ENCODE measurements at places on chromosomes 11 and 22.

- DNase-seq = no peak
Observed at GRCh38 chr22:19607192-19608002, 83.2 kb upstream of the CLDN5 start.

DNA sequence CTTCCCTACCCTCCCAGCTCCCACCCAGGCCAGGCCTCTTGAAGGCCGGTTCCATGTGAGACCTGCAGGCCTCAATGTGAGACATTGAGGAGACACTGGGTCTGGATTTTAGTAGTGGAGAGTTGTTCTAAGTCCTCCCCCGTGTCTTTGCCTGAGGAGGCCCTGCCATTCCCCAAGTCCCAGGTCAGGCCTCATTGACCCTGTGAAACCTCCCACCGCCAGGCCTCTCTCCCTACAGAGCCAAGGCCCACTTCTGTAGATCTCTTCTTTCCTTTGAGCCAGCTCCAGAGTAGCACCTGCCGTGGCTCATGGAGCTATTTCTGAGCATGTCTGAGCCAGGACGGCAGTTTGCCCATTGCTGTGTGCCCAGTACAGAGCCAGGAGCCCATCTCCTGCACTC, 1419.6 kb downstream of the TBC1D22A start:
- peak; percentile 4 for DNase-seq

GRCh38 chr11:128931668-128932067, 11.0 kb downstream of the TP53AIP1 start:
- no peak for DNase-seq

DNA sequence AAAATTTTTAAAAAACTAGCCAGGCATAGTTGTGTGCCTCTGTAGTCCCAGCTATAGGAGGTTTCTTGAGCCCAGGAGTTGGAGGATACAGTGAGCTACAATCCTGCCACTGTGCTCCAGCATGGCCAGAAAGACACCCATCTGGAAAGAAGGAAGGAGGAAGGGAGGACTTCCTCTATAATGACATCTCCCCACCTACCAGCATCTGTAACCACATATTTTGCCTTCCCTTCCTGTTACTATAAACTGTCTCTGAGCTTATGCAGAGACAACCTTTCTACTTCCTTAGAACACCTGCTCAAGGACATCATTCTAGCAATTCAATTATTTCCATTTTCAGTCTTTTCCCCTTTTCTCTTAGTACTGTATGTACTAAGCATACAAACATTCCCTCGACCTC, 2.2 kb upstream of the NUP160 start:
- DNase-seq = no peak

GRCh38 chr11:107041088-107041444, 22.8 kb upstream of the GUCY1A2 start:
- DNase-seq = no peak

GRCh38 chr11:134756811-134757540, 344.9 kb upstream of the B3GAT1 start:
- no peak for DNase-seq

DNA sequence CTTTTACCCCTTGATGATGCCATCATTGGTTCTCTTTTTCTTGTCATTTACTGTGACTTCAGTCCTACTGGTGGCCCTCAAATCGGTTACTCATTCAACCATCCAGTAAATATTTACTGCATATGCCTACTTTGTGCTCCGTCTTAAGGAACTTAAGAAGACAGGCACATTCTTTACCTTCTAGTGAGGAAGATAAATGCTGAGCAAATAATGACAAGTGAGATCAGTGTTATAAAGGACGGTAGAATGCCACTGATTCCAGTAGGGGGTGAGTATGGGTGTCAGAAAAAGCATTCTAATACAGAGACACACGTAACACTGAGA, 1.6 kb downstream of the ANKRD42 start:
- no peak for DNase-seq

DNA sequence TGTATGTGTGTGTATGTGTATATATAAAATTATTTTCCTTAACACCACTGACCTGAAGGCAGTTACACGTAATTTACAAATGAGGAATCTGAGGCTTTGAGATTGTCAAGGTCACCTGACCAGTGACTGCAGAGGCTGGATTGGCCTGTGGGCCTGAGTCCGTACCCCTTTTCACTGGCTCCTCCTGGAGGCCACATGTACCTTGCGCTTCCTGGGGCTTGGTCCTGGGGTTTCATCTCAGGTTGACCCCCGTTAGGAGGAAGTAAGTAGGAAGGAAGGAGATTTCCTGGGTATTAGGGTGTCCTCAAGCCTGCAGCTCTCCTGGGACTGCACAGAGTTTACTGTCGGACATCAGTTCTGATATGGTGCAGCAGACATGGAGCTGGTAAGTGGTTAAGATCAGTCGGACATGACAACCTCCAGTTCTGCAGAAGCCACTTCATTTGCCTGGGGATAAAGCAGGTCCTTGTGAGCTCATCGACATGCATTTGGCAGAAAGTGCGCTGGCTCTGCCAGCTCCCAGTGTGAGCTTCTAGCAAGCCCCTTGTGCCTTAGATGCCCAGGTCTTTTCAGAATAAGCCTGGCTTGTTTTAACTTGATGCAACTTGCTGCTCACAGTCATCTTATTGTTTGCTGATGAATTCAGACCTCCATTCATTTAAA, 36.6 kb downstream of the ST3GAL4 start:
- no peak for DNase-seq

GRCh38 chr11:108926171-108926840, 261.4 kb downstream of the DDX10 start:
- no peak for DNase-seq

DNA sequence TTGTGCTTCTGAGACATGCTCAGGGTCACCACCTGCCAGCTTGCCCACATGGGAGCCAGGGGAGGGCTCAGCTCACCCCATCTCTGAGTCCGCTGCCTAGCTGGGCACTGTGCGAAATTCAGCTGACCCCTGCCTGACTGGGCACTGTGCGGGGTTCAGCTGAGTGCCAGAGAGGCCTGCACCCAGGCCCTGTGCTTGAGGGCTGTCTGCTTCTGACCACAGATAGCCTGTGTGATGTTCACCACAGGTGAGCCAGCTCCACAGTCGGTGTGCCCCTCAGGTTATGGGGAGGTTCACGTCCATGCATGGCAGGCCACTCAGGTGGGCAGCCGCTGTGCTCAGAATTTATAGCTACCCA, 84.5 kb upstream of the SUSD2 start:
- DNase-seq = no peak

DNA sequence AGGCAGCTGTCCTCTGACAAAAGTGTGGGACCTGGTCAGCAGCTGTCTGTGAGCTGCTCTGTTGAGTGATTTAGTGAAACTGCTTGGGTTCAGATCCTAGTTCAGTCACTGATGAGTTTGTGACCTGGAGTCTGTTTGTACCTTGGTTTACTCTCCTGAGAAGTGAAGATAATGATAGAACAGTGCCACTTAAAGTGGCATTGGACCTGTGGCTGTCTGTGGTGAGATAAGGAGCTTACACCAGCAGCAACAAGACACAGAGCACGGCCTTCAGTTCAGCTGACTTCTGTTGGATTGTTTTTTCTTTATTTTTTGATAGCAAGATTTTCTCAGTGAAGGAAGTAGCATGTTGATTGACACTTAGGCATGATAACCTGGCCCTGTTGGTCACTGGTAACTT, 46.2 kb upstream of the CTTN start:
- no peak for DNase-seq

DNA sequence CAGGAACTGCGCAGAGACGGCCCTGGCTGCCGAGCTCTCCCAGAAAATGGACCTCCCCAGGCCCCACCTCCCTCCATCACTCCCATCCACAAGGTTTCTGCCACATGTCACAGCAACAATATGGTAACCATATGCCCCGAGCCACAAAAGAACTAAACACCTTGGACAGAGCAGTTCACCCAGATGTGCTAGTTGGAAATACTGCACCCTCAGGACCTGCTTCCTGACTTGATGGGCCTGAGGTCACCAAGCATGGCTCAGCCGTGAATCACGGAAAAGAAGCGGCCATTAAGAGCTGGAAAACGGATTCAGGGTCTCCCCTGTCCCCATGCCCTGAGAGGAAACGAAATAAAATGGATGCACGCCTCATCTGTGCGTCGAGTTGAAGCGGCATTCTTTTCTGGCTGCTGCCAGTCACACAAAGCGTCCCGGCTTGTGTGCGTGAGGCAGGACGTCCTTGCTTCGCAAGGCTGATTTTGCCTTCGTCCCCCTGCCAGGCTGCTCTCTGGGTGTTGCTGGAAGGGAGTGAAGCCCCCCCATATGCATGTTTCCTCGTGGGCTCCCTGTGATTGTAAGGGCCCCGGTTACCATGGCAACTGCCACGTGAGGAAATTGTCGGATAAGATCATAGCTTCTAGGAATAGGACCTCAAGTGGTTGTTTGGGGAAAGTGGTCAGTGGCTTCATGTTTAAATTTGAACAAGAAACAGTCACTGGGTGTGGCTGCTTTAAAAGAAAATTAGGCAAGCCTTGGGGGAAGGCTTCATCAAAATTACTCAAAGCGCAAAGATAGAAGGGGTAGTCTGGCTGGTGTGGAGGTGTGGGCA, 51.7 kb downstream of the FLI1 start:
- DNase-seq = no peak

DNA sequence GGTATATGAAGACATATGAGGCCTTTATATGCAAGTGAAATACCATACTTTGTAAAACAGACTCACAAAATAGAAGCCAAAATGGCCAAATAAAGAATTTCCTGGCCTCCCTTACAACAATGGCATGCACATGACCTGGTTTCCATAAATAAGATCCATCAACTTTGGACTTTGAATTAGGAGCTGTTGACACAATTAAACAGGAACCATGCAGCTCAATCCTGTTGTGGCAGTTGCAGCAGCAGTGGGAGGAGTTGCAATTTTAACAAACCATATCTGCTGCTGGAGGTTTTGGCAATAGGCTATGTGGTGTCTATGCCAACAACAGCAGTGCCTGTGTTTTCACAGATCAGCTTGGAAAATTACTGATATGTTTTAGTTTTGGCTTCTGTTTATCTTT, 818.6 kb downstream of the FAM181B start:
- no peak for DNase-seq

GRCh38 chr22:31206896-31207687, 5.0 kb upstream of the LIMK2 start:
- DNase-seq = no peak

- DNase-seq = peak; percentile 64
Observed at GRCh38 chr22:50270666-50271394, 650 bp upstream of the MAPK11 start.

DNA sequence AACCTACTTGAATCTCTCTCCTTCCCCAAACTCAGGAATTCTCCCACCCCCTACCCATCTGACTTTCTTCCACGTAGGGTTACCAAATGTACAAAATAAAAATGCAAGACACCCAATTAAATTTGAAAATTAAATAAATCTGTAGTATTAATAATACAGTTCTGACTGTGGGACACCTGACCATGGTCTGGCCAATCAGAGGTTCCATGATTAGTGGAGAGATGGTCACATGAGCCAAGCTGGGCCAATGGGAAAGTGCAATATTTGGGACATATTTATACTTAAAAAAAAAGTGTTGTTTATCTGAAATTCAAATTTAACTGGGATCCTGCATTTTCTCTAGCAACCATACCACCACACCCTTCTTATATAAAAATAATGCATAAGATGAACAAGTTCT, 29.8 kb upstream of the ASPHD2 start:
- no peak for DNase-seq

DNA sequence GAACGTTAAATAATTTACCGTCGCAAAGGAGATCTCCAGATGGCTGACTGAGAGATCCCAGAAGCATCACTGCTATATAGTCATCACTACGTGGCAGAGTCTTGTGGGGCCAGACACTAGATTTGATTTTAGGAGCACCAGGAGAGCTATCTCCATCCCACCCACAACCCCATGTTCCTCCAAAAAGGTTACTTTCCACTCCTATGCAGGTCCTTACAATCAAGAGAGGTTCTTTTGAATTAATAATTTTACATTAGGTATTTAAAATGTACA, 19.4 kb downstream of the GUCY1A2 start:
- DNase-seq = no peak

DNA sequence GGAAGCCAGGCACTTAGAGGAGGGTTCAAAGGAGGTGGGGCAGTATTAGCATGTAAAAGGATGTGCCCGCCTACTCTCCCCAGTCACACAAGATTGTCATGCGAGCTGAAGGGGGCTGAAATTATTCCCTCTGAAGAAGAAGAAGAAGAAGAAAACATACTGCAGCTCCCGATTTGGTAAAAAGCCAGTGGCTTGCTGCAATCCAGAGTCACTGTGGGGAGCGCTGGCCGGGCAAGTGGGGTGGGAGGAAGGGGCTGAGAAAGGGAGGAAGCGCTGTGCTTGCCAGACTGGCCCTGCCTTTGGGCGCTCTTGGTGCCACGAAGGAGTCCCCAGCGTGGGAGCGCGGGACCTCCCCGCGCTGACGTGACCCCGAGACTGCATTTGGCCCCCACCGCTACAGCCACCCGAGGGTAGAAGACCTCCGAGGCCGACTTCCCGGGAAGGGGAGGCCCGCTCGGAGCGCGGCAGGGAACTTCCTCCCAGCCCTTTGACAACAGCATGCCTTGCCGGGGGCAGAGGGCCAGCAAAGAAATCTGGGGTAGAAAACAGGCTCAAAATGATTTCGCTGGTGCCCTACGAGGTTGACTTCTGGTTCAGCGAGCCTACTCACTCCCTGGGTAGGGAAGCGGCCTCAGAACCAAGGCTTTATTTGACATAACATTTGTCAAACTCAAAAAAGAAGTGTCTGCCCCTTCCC, 906.3 kb downstream of the DLG2 start:
- no peak for DNase-seq

DNA sequence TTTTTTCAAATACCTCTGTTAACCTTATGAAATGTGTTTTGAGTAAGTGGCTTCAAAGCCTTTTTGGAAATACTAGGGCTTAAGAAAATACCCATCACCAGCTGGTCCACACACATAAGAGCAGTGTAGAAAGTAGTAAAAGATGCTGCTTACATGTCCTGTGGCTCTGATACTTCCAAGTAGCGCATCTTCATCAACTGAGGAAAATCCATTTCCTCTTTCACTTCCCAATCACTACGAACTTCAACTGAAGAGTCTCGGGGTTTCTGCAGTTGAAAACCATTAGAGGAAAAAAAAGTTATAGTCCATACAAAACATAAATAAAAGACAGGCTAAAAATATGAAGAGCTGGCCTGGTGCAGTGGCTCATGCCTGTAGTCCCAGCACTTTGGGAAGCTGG, 8.5 kb downstream of the EIF3D start:
- no peak for DNase-seq

DNA sequence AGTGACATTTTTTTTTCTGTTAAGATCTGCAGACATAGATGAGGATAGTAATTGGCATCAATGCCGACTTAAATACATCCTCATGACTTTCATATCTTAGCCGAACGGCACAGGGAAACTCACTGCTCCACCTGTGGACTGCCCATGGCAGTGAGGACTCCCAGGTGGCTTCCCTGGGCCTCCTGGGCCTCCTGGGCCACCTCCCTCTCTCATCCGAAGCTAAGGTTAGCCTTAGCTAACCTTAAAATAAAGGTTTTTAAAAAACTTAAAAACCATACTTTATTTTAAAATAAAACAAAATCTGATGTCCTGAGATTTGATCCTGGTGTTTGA, 38.1 kb upstream of the TSKU start:
- no peak for DNase-seq

GRCh38 chr11:35923452-35923851, 20.4 kb upstream of the LDLRAD3 start:
- no peak for DNase-seq

GRCh38 chr11:12724301-12725054, 50.3 kb downstream of the TEAD1 start:
- no peak for DNase-seq

- DNase-seq = no peak
Observed at GRCh38 chr22:49237703-49238102, 590.0 kb downstream of the BRD1 start.
